ENCODE measurements at places on chromosomes 5 and 9.
A peak's percentile ranks its signal among the peaks of the same experiment; 100 is the strongest.

DNA sequence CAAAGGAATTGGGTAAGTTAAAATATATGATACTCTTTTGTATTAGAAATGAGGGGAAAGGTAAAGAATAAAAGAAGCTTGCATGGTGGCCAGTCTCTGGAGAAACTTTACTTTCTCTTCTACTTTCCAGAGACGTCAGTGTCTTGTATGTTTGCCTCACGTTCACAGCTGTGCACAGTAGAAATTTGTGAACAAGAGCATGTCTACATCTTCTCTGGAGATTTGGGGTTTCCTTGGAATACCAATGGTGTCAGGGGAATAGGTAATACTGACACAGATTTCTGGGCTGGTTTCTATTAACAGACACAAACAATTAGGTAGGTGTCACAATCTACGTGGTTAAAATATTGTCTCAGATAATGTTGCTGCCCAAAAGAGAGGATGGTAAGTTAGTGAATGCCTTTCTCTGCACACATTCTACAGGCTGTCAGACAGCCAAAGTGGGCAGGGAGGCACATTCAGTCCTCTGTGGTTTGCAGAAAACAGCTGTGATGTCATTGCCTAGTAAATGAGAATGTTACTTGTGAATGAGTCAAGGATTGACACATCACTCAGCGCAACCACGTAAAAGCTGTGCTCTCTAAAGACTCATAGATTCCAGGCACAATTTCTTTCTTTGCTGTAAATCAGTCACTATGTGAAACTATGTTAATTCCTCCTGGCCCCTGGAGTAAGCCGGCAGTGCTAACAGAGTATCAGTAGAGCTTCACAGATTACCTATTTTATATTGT is 397.1 kb downstream of the MAN2A1 start:
- DNase-seq = peak; percentile 72

GRCh38 chr5:157143127-157143971 is 684 bp upstream of the MED7 start:
- DNase-seq = peak; percentile 53

- no peak for DNase-seq
Observed at GRCh38 chr5:157502143-157502647, 42.2 kb downstream of the NIPAL4 start.

DNA sequence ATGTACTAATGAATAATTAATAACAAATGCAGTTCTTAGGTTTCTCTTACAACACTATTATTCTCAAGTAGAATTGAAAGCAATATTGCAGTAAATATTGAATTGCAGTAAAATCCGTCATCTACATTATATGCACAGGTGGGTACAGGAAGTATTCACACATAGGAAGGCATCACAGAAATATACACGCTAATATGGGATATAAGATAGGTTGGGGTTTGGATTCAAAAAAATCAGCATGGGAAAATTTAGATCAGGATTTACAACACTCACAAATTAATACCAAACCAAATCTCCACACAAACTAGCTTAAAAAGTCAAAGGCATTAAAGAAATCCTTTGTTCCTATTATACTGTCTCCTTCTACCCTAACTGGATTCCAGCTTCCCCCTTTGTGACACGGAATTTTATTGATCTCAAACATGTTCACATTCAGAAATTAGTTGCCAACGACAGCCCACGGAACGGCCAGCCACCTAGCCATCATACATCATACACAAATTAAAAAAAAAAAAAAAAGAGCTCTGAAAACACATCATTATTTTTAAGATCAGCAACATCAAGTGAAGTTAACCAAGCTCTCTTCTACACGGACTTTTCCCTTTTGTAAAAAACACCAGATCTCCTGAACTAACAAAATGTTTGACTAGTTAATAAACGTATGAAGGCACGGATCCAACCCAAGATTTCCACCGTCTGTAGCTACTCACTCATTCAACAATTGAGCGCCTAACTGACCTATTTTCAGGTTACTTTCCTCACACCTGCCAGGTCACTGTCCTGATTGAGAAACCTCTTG is 2.2 kb downstream of the NR6A1 start:
- DNase-seq = no peak

DNA sequence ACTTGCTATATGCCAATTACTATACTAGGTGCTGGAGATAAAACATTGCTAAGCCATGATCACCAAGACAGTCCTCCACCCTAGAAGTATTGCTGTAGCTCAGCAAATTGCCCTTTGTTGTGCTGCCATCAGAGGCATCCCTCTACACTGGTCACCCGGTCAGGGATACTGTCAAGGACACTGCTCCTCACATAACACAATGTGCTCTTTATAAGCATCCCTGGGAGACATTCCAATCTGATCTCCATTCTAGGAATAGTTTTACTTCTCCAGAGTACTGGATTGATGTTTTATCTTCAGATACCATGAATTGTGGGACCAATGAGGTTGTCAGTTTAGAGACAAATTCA is 10.4 kb upstream of the DNAJA1 start:
- no peak for DNase-seq

DNA sequence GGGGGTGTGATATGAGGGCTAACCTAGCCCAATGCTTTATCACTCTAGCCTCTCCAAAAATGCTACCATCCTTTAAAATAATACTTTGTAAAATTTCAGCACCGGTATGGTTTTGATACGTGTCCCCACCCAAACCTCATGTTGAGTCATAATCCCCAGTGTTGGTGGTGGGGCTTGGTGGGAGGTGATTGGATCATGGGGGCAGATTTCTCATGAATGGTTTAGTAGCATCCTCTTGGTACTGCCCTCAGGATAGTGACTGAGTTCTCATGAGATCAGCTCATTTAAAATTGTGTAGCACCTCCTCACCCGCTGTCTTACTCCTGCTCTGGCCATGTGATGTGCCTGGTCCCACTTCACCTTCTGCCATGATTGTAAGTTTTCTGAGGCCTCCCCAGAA is 35.0 kb upstream of the ANKH start:
- DNase-seq = no peak

DNA sequence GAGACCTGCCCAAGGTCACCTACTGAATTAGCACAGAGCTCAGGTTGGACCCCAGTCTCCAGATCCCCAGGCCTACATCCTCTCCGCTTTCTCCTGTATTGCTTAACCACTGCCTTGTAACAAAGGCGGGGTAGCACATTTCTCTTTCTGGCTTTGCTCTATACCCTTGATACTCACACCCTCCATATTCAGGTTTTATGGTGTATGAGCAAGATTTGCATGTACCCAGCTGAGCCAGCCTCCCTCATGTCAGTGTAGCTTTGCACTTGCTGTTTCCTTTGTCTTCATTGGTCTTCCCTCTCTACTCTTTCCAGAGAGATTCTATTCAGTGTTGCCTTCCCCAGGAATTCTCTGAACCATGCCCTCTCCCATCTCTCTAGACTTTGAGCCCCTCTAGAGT is 19.6 kb upstream of the ZCCHC7 start:
- DNase-seq = no peak

- DNase-seq = no peak
Observed at GRCh38 chr9:10041726-10042229, 571.0 kb downstream of the PTPRD start.

DNA sequence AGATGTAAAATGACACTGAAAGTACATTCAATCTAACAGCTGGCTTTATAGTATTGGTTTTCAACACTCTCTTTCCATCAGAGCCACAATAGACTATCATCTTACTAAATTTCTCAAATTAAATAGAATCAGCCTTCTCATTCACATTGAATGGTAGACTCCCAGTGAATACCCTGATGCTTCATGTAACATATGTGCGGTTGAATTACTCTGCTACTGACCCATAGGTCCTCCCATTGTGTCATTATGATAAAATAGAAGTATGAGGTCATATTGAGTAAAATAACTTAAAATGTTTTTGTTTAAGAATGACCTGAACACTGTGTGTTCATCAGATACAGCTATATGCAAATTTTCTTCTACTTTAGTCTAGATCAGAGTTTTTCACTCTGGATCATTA is 75.9 kb upstream of the ADAMTSL1 start:
- no peak for DNase-seq

DNA sequence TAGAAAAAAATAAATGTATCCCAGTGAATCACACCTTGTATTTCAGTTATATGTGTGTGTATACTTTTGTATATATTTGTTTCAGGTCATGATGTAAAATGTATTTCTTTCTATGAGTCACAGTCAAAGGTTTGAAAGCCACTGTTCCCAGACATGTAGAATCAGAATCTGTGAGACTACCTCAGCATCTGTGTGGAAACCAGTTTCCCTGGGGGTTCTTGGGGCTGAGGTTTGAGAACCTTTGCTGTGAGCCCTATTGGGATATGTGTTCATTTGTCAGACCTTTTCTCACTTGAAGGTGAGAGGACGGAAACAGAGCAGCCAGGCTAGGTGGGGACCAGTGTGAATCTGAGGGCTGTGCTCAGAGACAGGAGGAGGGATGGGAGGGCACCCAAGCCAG is 78.7 kb upstream of the SAP30L start:
- DNase-seq = no peak

GRCh38 chr5:137516251-137516797 is 17.2 kb upstream of the SPOCK1 start:
- DNase-seq = no peak

DNA sequence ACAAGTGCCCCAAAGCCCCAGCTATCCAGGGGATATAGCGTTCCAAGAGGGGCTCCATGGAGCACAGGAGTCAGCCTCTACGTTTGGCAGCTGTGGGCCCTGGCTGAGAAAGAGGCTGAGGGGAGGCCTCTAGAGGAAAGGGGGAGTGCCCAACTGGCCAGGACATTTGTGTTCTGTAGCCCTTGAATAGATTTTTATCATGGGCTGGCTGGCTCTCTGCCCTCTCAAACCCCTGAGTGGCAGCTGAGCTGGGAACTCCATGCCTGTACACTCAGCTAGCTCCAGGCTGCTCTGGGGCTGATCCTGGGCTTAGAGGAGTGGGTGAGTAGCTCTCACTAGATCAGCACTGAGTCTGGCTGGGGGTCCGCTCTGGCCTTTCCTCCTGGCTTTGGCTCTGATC is 285.0 kb downstream of the ZSWIM6 start:
- DNase-seq = peak; percentile 28

- DNase-seq = no peak
Observed at GRCh38 chr9:136138566-136138965, 19.9 kb upstream of the TMEM250 start.

DNA sequence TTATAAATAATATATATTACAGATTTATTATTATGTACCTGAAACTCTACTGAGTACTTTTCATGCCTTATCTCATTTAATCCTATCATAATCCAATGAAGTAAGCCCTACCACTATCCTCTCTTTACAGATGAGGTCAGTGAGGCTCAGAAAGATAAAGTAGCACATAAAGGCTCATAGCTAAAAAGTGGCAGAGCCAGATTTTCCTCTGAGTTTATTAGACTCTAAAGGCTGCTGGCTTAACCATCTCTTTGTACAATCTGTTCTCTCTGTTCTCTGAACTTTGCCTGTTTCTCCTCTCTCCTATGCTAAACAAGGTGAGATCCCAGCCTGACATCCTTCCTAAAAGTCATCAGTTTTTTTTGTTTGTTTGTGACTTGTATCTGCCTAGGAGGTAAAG is 311.2 kb downstream of the KCTD16 start:
- DNase-seq = no peak

GRCh38 chr5:16685069-16685468 is 68.3 kb upstream of the RETREG1 start:
- DNase-seq = no peak

- DNase-seq = no peak
Observed at GRCh38 chr9:113948891-113949570, 72.9 kb downstream of the ZNF618 start.

GRCh38 chr5:28975508-28975907 is 1937.1 kb upstream of the CDH9 start:
- no peak for DNase-seq

DNA sequence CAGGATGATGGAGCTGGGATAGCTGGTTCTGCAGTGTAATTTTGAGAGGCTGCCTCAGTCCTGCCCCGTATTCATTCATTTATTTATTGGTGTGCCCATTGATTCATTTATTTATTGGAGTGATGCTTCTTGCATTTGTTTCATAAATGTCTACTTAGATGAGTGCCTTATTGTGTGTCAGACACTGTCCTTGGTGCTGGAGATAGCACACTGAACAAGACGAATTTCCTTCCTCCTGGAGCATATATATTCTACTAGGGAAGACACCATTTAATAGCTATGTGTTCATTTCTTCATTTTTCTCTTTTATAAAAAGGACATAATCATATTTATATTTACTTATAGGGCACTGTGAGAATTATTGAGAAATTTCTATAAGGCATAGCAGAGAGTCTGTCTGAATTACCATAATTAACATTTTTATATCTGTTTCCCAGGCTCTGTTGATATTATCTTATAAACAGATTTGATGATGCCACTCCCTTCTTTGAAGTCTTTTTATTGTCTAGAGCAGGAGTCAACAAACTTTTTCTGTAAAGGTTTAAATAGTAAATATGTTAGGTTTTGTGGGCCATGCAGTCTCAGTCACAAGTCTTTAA is 433.9 kb upstream of the ZNF608 start:
- DNase-seq = no peak

DNA sequence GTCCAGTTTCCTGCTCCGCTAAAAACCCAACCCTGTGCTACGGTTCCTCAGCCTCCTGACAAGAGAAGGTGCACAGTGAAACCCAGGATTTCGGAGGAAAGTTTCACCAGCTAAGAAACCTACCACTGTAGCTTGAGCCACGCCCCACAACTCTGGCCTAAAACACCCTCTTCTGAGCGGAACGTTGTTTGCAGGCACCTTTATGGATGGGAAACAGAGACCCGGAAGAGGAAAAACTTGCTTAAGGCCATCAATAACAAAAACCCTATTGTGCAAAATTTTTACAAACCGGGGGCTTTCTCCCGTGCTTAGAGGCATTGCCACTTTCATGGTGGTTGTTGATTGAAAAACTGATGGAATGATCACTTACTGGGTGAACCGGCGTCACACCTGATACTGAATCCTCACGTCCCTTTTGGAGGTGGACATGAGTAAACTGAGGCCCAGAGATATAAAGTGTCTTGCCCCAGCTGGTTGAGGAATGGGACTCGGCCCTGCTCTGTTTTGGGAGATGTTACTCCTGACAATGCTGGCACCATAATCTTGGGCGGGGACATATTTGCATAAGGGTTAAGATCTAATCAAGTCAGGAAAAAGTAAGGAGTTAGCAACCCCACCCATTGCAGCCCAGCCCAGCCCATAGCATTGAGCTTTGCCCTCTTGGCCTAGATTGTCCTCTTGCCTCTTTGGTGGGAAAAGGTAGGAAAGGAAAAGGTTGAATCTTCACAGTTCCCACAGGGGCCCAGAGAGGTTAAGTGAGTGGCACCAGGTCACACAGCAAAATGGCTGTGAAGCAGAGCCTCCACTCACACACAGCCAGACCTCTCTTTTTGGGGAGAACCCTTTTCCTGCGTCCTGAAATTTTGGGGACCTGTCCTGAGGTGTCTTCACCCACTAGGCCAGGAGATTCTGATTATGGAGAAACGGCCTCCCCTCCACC is 23.2 kb upstream of the PTGS1 start:
- DNase-seq = peak; percentile 42

- DNase-seq = no peak
Observed at GRCh38 chr9:27108981-27109541, at the start of gene TEK. TSS of gene TEK (plus strand) at chr9:27109225. CDS start at chr9:27109591, 366 bp downstream.

Data from spinal cord (tissue), 10 donors.